ENCODE measurements at places on chromosomes 1 and 21.

- no peak for DNase-seq
Observed at GRCh38 chr1:31802190-31803150, 13.4 kb downstream of the SPOCD1 start.

DNA sequence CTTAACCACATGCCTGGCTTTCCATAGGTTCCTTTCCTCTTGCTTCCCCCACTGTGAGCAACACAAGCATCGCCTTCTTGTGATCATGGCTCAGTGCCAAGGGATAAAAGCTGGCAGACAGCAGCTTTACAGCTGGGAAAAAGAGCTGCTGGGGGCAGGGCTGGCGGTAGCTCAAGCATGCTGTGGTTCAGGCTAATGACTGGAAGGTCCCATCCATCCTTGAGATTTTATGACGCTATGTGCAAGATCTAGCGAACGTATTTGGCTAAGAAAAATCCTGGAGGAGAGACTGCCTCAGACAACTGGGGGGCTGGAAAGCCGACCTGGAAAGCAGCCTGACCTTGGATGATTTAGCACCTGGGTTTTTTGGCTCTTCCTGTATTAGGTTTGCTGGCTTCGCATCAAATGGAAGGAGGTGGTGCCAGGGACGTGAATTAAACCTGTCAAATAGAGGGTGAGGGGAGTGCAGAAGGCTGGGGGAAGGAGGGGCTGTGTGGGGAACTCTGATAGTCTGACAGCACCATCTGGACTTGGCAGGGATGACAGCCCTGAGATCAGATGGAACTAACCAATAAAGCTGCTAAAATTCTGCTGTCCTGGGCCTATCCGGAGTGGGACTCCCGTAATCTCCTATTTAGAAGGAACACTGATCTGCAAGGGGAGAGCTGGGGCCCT is 34.8 kb downstream of the ZMYND12 start:
- no peak for DNase-seq

GRCh38 chr21:45796003-45796402 is 152.5 kb downstream of the PCBP3 start:
- no peak for DNase-seq

DNA sequence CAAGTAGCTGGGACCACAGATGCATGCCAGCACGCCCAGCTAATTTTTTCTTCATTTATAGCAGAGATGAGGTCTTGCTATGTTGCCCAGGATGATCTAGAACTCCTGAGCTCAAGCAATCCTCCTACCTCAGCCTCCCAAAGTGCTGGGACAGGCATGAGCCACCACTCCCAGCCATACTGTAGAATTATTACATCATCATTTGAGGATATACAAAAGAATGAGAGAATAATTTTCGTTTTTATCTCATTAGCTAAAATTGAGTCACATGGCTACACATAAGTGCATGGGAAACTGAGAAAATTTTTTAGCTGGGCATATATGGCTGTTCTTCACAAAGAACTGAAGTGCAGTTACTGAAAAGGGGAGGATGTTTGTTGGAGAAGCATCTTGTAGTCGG is 21.2 kb downstream of the STXBP3 start:
- no peak for DNase-seq

GRCh38 chr1:215766521-215766920 is 199.4 kb downstream of the KCTD3 start:
- no peak for DNase-seq

GRCh38 chr1:59150577-59151386 is 146.1 kb upstream of the FGGY start:
- no peak for DNase-seq

DNA sequence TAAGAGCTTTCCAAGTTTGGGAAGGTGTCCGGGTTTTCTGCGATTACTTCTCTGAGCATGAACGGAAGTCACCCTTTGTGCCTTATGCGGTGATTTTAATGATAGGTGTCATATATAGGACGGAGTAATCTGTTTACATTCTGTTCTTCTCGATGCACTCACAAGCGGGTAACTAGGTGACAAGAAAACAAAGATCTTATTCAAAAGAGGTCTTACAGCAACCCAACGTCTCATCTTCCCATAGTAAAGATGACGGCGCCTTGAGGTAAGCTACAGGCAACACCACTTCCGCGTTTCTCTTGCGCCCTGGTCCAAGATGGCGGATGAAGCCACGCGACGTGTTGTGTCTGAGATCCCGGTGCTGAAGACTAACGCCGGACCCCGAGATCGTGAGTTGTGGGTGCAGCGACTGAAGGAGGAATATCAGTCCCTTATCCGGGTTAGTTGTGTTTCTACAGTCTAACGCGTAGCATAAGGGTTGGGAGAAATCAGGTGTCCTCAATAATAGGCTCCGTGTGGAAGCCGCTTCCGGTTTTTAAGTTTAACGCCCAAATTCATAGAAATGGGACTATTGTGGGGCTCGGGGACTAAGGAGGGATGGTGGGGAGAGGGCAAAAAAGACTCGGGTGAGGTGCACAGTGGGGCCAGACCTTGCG is at the start of gene UFC1:
UFC1 (plus strand) TSS at position 297 of the 656 bp plus-strand sequence; CDS start at position 317, 20 bp downstream.
- peak; percentile 70 for DNase-seq

- no peak for DNase-seq
Observed at GRCh38 chr1:198830412-198830811, 191.6 kb downstream of the PTPRC start.

DNA sequence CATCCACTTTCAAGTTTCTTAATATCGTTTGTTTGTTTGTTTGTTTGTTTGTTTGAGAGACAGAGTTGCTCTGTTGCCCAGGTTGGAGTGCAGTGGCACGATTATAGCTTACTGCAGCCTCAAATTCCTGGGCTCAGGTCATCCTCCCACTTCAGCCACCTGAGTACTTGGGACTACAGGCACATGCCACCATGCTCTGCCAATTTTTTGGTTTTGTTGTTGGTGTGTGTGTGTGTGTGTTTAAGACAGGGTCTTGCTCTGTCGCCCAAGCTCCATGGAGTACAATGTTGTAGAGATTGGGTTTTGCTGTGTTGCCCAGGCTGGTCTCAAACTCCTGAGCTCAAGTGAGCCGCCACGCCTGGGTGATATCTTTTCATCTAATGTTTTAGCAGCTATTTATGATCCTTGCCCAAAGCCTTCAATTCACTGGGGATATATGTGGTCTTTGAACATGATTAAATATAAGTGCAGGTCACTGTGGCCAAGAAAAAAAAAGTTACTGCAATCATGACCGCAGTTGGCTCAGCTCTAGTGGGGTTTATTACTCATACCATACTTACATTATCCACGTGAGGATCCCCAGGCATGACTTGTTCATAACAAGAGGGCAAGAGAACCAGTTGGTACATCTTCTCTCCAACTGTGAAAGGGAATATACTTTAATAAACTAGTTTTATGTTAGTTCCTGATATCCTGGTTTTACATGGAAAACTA is 8.0 kb downstream of the RRP1B start:
- DNase-seq: no peak

DNA sequence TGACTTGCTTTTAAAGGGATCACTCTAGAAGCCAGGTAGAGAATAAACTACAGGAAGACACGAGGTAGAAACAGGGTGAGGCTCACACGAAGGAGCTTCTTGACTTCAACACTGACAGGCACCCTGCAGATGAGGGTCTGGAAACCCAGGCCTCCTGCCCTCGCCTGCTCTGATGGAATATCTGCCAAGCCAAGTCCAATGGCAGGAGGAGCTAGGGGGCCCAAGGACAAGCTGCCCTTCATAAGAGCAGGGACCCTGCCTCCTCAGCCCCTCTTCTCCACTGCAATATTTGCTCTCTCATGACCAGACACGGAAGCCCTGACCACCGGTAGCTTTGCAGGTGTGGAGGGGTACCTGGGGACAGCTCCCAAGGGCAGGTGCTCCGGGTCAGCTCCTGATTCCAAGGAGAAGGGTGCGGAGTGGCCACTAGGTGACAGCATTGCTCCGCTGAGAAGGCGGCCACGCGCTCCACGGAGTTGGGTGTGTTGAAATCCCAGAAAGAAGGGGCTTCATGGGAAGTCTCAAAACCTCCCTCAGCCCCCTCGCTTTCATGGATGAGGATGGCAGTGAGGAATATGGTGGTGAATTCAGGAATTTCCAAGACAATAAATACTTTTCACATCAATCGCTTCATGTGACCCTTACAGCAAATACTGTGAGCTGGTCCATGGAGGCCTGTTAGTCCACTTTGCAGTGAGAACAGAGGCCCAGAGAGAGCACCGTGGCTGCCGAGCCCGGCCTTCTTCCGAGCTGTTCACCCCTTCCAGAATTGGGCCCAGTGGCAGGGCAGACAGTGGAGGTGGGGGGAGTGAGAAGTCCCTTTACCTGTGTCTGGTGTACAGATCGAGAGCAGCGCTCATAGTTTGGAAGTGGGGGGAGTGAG is 33.2 kb upstream of the PAX7 start:
- peak; percentile 69 for DNase-seq

Measured in K562 (cell line).